CD4-positive, alpha-beta T cell treated with Interleukin-21 for 1 hour (primary cell): ENCODE measurements at places on chromosomes 6 and 20.
A peak's percentile ranks its signal among the peaks of the same experiment; 100 is the strongest.

DNA sequence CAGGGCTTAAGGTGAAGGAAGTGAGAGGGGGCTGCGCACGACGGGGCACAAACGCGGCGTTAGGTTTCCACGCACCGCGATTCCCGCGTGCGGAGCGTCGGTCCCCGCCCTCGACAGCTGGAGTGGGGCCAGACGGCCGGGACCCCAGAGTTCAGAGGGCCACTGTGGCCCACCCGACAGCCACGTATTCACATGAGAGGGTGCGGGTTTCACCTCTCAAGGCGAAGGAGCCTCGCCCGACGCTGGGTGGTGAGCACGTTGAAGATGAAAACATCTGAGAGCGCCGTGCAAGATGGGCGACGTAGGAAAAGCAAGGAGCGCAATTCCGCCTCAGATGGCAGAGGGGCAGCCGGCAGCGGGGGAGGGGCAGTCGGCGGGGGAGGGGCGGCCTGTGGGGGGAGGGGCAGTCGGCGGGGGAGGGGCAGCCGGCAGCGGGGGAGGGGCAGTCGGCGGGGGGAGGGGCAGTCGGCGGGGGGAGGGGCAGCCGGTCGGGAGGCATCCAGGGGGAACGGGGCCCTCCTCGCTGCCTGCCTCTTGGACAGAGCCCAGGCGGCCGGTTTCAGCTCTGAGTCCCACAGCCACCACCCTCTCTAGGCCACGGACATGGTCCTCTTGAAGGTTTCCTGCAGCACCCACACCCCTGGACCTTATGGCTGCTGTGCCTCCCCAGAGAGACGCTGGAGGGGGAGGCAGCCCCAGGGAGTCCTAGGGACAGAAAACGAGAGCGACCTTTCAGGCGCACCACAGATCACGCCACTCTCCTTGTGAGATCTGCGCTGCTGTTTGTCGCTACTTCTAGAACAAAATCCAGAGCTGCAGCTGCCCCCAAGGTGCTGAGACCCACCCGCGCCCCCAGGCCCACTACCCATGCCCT, 113.7 kb downstream of the DLL1 start:
- DNase-seq = no peak

DNA sequence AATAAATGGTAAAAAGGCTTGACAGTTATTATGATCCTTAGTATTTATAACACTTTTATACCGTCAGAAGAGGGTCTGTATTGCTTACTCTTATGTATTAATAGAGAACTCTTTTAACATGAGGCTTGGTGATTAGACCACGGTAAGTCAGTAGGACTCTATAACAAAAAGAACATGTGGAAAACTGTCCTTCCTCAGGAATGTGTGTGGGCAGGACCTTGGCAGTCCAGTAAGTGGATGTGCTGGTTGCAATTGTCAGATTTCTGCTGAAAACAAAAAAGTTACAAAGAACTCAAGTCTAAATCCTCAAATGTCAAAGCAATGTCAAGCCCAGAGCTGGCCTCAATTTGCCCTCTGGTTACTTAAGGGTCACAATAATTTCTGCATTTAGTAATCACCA, 81.1 kb downstream of the PLCG1 start:
- DNase-seq = no peak

DNA sequence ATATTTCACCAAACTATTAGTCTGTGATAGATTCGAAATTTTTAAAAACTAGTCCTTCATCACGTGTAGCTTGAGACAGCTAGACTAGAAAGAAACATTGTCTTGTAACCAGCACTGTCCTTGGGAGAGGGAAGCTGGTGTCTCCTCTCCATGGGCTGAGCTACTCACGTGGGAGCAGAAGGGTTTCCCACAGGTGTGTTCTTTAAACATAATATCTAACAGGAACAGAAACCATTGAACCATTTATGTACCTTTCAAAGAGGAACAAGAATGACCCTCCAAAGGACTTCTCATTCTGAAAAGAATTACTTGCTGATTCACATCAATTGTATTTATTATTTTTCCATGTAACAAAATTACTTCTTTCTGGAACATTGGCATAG, 72.4 kb upstream of the SYNJ2 start:
- no peak for DNase-seq

GRCh38 chr20:58717278-58718091, 24.9 kb downstream of the NPEPL1 start:
- DNase-seq = no peak

- DNase-seq = no peak
Observed at GRCh38 chr20:58869662-58870227, 17.2 kb downstream of the GNAS start.

- no peak for DNase-seq
Observed at GRCh38 chr6:43743682-43744381, 26.2 kb upstream of the VEGFA start.

DNA sequence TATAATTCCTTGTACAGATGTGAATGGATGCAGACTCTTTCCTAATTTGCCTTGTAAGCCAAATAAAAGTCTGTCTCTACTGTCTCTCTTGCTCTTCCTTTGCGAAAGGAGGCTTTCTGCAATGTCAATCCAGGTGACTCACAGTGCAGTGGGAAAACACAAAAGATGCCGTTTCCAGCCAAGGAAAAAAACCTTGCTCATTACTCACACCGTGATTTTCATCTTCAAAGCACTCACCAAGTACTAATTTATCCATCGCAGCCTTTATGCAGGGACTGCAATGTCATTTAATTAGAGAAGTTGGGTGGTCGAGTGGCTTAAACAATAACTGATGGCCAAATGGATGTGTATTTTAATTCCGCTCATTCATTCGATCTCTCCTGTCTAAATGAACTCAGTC, 23.8 kb downstream of the SAYSD1 start:
- DNase-seq = no peak

DNA sequence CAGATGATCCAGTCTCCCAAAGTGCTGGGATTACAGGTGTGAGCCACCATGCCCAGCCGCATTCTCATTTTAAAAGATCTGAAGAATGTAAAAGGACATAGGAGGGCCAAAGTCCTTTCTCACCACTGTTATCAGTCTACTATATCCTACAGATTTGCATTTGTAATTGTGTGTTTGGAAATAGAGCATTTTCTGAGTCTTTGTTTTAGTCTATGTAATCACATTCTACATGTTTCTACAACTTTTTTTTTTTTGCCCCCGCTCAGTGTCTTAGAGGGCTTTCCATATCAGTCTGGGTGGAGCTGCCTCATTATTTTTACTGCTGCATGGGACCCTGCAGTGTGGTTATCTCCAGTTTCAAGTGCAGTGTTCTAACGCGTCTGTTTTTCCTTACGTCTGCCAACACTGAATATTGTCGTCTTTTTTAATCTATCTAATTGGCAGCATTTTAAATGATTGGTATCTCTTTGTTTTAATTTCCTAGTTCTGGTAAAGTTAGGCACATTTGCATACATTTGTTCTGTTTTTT, 7.8 kb downstream of the CUL9 start:
- no peak for DNase-seq

GRCh38 chr20:42391807-42392206, 773.6 kb upstream of the CHD6 start:
- DNase-seq = no peak

GRCh38 chr6:158064725-158065251, 83.1 kb downstream of the SYNJ2 start:
- DNase-seq = no peak

- DNase-seq = no peak
Observed at GRCh38 chr20:54438166-54438565, 37.2 kb upstream of the DOK5 start.

- no peak for DNase-seq
Observed at GRCh38 chr6:131838051-131838450, 30.2 kb downstream of the ENPP1 start.

DNA sequence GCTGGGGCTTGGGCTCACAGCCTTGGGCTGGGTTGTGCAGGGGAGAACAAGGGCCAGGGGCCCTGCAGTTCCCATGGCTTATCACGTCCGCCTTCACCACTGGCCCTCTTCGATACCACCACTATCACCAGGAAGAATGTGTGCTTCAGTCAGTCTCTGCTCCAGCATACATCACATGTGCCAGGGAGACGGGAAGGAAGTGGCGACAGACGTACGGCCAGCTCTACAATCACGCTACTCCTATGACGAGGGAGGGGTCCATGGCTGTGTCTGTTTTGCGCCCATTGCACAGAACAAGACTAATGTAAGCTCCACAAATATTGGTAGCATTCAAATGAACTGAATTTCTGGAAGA, 72.1 kb downstream of the TRAM2 start:
- no peak for DNase-seq

GRCh38 chr6:109834131-109834530, 143.0 kb downstream of the FIG4 start:
- DNase-seq = no peak

DNA sequence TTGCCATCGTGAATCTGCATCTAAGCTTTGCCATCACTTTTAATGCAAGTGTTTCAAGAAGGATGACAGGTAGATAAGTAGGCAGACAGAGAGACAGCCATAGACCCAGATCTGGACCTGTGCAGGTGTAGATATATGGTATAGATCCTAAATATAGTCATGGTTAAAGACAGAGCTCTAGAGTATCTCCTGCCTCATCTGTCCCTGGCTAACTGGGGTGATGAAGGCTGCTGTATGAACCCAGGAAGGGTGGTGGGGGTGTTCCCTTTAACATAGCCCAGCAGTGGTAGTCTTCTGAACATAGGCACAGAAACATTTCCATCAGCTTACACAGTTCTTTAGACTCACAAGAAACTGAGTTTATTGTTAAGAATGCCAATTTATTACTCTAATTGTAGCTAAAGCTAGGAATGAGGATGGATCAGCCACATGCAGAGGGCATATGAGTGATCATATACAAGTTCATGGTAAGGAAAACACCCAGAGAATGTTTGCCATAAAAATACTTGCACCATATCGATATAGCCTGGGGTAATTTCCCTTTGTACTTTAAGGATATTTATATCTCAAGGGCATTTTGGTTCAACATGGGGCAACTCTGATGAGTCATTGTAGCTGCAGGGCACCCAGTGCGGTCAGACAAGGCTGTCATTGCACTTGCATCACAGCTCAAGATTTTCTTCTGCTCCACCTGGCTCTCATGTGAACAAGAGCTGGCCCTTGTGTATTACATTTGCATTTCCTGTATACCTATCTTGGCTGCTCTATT, 587.2 kb downstream of the EPM2A start:
- DNase-seq = no peak

GRCh38 chr20:47500554-47500953, 1.1 kb upstream of the NCOA3 start:
- no peak for DNase-seq

- no peak for DNase-seq
Observed at GRCh38 chr20:18802012-18802634, 11.5 kb upstream of the SCP2D1 start.

GRCh38 chr6:163782436-163783003, 368.0 kb downstream of the QKI start:
- no peak for DNase-seq

DNA sequence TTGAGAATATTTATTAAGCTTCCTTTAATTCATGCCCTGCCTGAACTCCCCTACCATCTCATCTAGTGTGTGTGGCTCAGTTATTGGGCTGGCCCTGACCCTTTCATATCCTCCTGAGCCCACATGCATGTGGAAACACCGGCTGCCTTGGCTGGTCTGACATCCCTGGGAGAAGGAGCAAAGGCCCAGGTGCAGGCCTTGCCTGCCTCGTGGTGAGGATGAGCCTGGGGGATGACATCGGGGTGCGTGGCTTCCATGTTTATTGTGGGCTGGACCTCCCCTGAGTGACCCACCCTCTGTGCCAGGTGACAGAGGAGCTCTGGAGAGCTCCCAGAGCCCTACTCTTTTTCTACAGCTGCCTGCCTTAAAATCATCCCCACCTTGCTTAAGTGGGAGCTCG, 69.1 kb downstream of the FOXA2 start:
- DNase-seq = no peak

GRCh38 chr6:5471637-5472398, 210.5 kb downstream of the FARS2 start:
- DNase-seq = no peak

DNA sequence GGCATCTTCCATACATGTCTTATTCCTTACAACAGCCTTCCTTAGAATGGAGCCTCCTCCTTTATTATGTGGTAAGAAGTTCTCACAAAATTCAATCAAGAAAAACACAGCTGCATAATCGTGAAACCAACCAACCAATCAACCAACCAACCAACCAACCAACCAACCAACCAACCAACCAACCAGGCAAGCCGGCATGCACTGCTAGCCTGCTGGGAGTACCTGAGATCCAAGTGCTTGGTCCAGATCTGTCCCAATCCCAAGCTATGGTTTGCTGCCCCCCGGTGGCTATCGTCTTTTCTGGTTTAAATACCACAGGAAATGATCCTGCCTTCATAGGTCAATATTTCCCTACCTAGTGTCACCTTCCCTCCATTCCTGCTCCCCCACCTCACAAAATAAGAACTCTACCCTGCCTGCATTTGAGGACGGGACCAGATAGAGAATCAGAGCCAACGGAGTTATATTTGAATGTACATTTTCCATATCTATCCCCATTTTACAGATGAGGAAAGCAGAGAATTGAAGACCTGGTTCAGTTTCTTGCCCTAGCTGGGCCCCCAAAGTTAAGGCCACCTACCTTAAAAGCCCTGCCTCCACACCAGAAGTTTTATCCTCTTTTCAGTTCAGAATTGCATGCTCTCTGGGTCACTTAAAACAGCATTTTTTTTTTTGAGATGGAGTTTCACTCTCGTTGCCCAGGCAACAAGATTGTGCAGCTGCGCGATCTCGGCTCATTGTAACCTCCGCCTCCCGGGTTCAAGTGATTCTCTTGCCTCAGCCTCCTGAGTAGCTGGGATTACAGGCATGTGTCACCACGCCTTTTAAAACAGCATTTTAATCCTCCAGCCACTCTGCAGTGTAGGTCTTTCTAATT, 27.1 kb downstream of the RAB44 start:
- DNase-seq = peak; percentile 42

DNA sequence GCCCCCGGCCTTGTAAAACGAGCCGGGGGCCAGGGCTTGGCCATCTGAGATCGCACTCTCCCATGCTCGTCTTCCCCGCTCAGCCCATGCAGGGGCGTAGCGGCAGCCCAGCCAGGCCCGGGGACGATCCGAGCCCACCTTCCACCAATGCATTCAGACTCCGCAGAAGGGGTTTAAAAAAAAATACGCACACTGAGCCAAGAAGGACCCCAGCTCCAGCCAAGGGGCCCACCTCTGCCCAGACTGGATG, 320 bp downstream of the GSTA4 start:
- DNase-seq = no peak

- no peak for DNase-seq
Observed at GRCh38 chr6:67683960-67684359, 951.1 kb upstream of the ADGRB3 start.

DNA sequence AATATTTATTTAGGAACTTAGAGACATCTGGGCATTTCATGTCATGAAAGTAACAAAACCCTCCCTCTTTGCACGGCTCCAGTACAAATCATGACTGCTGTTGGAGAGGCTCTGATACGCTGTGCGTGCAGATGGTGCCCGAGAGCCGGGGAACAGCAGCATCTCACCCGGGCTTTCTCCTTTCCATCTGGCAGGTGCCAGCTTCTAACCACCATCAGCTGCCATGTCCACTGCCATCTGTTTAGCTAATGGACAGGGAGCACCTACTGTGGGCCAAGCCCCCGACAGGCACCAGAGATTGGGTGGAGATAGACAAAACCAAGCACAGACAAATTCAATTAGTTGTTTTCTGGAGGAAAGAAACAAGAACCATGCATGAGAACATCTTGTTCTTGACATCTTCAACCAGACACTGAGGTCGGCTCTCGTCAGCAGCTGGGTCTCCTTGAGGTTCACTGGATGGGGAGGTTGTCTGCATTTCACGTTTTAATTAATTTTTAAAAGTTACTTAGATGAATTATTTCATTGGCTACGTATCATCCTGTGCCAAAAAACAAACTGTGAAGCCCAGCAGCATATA, 323.7 kb downstream of the THBS2 start:
- no peak for DNase-seq
